Fibroblast of villous mesenchyme (primary cell): ENCODE measurements at places on chromosomes 13 and 19. TPM values are rescaled to one million over a fixed set of nuclear protein-coding genes. Genes with fewer than 3 reads are reported as not detected.

- DNase-seq = no peak
Measured at GRCh38 chr13:29067306-29067945, 247.3 kb downstream of the MTUS2 start.

DNA sequence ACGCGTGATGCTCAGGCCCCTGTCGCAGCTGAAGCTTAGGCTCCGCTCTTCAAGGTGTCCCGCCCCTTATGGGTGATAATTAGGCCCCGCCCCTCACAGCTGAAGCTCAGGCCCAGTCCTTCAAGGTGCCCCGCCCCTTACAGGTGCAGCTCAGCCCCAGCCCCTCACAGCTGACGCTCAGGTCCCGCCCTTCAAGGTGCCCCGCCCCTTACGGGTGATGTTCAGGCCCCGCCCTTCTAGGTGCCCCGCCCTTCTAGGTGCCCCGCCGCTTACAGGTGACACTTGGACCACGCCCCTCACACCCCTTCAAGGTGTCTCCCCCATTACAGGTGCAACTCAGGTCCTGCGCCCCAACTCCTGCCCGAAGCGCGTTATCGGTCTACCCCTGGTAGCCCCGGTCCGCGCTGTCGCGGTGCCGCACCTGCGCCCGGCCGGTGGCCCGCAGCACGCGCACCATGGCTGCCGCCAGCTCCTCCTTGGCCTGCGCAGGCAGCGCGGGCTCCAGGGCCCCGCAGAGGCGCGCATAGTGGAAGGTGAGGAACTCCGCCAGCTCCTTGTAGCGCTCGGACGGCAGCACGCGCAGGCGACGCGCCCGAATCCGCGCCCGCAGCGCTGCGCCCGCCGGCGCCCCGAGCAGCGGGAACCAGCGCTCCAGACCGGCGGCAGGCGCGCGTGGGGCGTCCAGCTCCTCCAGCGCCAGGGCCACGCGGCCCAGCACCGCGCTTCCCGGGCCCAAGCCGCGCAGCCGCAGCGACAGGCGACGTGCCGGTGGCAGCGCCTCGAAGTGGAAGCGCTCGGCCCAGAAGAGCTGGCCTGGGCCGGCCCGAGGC is 7.3 kb downstream of the RASAL3 start:
- DNase-seq = no peak

- no peak for DNase-seq
Measured at GRCh38 chr19:4345342-4346019, 2.1 kb downstream of the MPND start.

- peak; percentile 40 for DNase-seq
Measured at GRCh38 chr19:43820098-43820883, 6.8 kb upstream of the ZNF283 start.

DNA sequence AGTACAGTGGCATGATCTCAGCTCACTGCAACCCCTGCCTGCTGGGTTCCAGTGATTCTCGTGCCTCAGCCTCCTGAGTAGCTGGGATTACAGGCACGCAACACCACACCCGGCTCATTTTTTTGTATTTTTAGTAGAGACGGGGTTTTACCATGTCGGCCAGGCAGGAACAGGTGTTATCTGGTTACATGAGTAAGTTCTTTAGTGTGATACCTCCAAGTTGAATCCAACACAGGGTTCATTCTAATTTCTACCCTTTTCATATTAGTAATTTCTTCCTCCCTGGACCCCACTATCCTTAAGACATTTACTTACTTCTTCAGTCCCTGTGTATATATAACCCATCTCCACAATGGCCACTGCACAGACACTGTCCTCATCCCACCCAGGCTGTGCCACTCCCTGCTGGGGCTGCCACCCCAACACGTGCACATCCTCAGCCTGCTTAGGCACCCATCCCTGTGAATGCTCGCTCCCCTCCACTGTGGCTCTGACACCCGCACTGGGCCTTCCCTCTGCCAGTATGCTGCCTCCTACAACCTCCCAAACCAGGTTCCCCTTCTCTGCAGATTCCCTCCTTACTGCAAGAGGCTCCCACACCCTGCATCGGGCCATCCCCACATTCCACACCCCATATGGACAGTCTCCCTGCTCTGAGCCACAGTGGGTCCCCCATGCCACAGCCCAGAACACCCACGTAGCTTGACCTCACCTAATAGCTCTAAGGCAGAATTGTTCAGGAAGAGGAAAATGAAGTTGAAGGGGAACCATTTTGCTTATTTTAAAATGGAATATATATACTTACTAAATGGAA is 147.1 kb downstream of the TBC1D4 start:
- DNase-seq = no peak

GRCh38 chr13:99871249-99871898 is 100.2 kb downstream of the ZIC5 start:
- peak; percentile 6 for DNase-seq

DNA sequence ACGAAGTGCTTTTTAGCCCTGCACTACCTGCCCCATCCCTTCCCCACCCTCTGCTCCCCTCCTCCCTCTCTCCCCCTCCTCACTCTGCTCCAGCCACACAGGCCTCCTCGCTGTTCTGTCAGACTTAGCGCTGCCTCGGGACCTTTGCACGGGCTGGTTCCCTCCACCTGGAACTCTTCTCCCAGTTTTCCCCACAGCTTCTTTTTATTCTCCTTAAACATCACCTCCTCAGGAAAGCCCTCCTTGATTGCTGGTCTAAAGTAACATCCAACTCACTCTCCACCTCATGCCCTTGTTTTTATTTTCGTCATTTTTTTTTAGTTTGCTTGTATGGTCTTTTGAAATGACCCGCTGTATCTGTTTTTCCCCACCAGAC is 19.6 kb upstream of the ZNRF4 start:
- no peak for DNase-seq

DNA sequence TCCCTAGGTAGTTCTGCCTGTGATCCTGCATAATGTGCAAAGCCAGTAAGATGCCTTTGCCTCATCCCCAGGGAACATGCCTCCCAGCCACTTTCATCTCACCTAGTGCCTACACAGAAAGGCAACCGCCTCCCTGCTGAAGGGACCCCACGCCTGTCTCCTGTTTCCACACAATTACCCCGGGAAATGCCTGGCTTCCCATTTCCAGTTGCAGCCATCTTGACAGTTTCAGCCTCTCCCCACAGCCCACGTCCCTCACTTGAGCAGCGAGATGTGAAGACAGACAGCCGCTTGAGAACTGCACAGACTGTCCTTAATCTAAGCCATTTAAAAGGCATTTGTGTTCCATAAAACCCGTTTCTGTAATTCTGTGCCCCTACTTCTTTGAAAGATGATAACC is 4.7 kb upstream of the UQCRFS1 start:
- DNase-seq = no peak

DNA sequence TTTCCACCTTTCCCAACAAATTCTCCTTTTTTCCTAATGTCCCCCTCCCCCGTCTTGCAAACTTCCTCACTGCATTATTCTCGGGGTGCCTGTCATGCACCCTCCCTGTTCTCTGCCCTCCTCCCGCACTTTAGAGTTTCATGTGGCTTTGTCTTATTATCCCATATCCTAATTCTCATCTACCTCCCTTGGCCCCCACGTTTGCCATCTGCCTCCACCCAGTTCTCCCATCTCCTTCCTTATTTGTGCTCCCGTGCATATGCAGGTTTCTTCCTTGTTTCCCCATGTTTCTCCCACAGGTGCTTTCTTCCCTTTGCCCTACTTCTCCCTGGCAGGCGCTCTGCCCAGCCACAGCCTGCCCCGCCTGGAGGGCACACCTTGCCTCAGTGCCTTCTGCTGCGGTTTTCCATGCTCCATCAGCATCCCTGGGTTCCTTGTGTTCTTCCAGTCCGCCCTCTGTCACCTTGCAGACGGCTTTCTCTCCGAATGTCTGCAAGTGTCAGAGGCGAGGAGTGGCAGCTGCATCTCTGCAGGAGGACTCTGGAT is 1.5 kb downstream of the SPATA13 start:
- DNase-seq = no peak

DNA sequence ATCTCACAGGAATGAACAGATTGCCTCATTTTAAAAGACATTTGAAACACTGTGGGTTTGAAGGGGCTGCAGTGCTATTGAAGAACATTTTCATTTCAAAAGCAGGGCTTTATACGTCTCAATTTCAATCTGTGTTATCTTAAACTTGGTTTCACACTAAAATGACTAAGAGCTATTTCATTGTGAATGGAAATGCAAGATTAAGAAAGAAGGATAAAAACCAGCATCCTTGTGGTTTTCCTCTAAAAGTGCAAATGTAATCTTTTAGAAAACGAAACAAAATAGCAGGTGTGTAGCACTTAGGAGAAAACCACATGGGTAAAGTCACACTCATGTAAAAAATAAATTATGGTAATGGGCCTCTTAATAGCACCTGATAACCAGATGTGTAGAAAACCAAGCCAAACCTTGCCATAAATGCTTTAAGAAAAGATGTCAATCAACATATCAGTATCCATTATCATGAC is 397.7 kb downstream of the GPC6 start:
- peak; percentile 29 for DNase-seq

GRCh38 chr13:40565282-40566148 is 100.9 kb downstream of the FOXO1 start:
- no peak for DNase-seq

DNA sequence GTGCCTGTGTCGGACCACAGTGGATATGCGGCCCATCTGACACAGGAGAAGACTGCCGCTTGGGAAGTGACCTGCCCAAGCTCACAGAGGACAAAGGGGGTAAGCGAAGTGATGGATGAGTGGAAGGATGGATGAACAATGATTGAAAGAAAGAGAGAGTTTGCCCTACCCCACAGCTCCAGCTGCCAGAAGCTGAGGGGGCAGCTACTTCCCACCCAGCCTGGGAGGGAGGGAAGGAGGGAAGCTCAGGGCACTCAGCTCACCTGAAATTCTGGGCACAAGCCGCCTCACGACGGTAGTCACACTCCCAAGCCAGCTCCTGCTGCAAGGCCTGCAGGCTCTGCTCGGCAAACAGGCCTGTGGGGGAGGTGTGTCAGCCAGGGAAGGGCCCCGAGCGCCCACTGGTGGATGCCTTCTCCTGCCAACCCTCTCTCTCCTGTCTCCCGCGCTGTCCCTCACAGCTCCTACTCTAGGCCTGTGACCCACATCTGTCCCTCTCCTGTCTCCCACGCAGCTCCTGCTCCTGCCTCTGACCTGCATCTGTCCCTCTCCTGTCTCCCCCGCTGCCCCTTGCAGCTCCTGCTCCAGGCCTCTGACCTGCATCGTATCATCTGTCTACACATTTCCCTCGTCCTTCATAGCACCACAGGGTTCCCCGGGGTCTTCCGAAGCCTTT is 12.0 kb upstream of the NUMBL start:
- peak; percentile 45 for DNase-seq

LACC1 gene
- 7.7 and 9.1 TPM in 2 replicates for total RNA-seq

VSTM2B gene
- total RNA-seq = not detected in 2 replicates

ZNF625 gene
- total RNA-seq = 10.3 and 14.7 TPM in 2 replicates

SLC25A41 gene
- total RNA-seq = not detected in 2 replicates

CCL25 gene
- total RNA-seq = not detected in 2 replicates

CEBPA gene
- total RNA-seq = under 0.01 TPM in 1 of 2 replicates, not detected in the other

SIX5 gene
- total RNA-seq = 8.4 and 8.6 TPM in 2 replicates

S1PR2 gene
- 33.2 and 35.4 TPM in 2 replicates for total RNA-seq

MTUS2 gene
- total RNA-seq = 0.32 and 1.3 TPM in 2 replicates

GPALPP1 gene
- total RNA-seq = 23.8 and 31.1 TPM in 2 replicates

PSG3 gene
- total RNA-seq = under 0.01 TPM in 2 replicates
